Stimulated activated CD4-positive, alpha-beta T cell treated with anti-CD3 and anti-CD28 coated beads, TNF-alpha, amount 100 ng/mL, for 4 hours (primary cell): ENCODE measurements at places on chromosomes 16 and 17.

GRCh38 chr17:73747221-73748002 lies 103.2 kb upstream of the SDK2 start:
- DNase-seq: no peak

DNA sequence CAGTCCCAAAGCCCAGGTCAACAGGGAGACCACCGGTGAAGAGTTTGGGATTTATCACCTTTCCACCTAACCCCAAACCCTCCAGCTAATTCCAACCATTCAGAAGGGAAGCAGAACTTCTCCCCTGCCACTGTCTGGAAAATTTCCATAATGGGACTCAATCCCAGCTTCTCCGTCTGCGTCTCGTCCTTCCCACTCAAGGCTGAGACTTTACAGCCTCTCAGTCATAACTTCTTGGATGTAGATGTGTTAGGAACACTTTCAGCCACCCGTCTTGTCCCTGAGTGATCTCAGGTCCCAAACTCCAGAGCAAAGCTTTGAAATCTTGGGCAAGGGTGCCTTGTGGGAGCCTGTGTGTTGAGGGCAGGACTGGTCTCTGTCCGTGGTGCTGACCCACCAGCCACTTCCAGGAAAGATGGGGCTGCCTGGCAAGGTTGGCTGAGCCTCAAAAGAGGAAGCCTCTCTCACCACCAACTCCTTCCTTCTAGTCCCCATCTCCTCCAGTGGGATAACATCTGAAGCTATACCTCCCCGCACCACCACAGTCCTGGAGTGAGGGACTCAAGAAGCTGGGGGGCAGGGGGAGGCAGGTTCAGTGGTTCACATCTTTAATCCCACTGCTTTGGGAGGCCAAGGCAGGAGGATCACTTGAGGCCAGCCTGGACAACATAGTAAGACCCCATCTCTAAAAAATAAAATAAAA lies 9.3 kb downstream of the GAS2L2 start:
- no peak for DNase-seq

GRCh38 chr17:7909089-7909488 lies 7.0 kb downstream of the RNF227 start:
- DNase-seq: no peak

- no peak for DNase-seq
Observed at GRCh38 chr17:26774291-26775218, 519.4 kb upstream of the WSB1 start.

DNA sequence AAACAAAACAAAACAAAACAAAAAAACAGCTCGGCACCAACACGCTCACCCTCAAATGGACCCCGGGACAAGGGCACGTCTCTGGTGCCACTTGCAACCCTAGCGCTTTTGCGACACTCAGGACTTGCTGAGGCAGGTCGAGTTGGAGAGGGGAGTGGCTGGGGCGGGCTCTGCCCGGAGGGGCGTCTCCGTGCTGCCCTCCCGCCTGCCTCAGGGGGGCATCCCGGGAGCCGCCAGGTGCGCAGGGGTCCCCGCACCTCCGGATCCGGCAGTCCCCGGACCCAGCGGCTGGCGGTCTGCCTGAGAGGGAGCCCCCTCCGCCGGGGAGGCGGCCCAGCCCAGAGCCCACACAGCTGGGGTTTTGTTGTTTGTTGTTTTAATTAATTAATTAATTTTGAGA lies at the start of gene SLC52A1:
TSS of gene SLC52A1 (minus strand) at position 112 of the 400 bp plus-strand sequence. CDS start 820 bp downstream, outside the sequence.
- DNase-seq: no peak

- no peak for DNase-seq
Observed at GRCh38 chr17:4465786-4466185, 32.0 kb downstream of the SPNS3 start.

- DNase-seq: no peak
Observed at GRCh38 chr16:6964679-6965078, 368.0 kb upstream of the RBFOX1 start.

DNA sequence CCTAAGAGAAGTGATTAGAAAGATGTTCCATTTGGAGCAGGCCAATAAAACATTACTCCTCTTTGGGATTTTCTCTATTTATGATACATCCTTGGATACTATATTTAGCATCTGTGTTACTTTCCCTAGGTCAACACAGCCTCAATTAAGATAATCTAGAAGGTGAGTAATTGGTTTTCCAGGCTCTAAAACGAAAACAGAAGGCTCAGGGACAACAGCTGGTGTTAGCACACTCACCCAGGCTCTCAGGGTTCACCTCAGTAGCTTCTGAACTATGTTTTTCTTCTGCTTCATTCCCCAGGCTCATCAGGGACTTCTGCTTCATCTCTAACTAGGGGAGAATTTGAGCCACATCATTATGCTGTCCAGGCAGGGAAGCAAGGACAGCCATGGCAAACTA lies 76.6 kb downstream of the ZZEF1 start:
- no peak for DNase-seq

DNA sequence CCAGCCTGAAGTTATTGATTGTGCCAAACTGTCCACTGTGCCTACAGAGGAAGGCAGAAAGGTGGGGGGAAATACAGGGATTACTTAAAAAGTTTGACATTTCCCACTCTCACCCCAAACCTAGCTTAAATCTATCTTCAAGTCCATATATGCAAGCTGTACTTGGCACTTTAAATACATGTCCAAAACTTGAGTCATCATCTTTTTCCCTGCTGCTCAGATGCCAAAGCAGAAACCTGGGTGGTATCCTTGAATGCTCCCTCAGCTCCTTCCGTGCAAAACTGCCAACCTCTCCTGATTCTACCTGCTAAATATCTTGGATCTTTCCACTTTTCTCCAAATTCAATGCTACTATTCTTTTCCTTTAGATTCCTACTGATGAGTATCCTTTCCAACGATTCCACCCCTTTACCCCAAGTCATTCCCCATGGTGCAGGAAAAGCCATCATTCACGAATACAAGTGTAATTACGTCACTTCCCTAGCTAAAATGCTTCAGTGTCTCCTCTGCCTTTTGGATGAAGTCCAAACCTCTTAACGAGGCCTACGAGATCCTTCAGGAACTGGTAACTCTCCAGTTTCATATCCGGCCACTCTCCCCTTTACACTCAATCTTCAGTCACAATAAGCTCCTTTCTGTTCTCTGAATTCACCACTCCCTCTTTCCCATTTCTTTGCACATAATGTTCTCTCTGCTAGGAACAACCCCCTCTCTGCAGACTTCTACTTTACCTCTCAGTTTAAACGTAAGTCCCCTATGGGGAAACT lies 9.3 kb downstream of the BECN1 start:
- no peak for DNase-seq

- no peak for DNase-seq
Observed at GRCh38 chr16:78796221-78796866, 696.9 kb downstream of the WWOX start.

DNA sequence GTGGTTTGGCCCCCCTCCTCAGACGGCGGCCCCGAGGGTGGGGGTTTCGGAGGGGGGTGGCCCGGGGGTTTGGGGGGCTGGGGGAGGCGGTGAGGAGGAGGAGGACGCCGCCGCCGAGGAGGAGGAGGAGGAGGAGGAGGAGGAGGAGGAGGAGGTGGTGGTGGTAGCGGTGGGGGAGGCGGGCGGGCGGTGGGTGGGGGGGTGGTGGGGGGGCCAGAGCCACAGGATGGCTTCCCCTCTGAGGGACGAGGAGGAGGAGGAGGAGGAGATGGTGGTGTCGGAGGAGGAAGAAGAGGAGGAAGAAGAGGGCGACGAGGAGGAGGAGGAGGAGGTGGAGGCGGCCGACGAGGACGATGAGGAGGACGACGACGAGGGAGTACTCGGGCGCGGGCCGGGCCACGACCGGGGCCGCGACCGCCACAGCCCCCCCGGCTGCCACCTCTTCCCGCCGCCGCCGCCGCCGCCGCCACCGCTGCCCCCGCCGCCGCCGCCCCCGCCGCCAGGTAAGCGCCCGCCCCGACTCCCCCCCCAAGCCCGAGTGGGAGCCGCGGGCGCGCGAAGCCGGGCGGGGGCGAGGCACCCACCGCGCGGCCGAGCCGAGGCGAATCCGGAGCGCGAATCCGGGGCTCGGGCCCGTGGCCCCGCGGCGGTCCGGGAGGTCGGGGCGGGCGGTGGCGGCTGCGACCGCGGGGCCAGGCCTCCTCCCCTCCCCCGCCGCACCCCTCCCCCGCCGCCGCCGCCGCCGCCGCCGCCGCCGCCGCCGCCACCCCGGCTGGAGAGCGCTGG lies 3.8 kb upstream of the CHD3 start:
- DNase-seq: no peak

- no peak for DNase-seq
Observed at GRCh38 chr16:56388209-56388608, 37.1 kb downstream of the AMFR start.

DNA sequence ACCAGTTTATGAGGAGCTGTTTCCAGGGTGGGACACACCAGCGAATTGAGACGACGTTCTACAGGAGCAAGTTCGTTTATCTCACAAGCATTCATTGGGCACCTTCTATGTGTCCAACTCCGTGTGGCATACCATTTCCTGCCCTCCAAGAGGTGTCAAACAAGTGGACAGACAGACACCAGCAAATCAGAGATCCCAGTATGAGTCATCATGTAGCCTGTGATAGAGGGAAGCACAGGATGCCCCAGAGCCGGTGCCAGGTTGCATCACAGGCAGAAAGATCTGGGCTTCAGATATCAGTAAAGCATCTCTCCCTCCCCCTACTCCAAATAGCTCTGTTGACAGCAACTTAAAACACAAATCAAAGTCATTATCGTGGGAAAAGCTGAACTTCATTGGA lies 31.8 kb upstream of the MAF start:
- no peak for DNase-seq

DNA sequence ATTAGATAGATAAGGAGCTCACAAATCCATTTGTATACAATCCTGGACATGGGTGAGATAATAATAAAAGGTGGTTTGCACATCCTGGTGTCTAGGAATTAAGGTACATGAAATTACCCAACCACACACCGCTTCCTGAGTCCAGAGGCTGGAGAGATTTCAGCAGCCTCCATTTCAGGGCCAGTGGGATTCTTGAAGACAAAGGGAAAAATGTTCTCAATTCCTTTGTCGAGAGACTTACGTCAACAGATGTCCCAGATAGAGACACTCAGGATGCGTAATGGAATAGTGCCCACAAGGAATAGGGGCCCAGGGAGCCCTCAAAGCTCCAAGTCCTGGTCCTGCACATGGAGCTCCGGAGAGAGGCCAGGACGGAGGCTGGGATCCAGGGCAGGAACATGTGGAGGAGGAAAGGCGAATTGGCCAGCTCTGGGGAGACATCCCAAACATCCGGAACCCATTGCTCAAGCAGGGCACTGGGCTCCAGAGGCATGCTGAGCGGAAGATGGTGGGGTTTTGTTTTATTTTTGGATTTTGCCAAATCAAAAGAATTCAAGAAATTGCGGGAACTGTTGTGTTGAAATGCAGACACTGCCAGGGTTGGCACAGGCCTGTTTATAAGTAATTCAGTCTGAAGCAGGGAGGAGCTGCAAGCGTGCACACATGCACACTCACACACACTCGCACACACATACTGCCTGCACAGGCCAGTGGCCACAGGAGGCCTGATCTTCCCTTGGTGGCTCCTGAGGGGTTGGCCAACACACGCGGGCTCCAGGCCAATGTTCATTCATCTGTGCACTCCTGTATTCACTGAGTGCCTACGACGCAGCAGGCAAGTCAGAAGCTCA lies 97.2 kb downstream of the NOG start:
- DNase-seq: no peak

DNA sequence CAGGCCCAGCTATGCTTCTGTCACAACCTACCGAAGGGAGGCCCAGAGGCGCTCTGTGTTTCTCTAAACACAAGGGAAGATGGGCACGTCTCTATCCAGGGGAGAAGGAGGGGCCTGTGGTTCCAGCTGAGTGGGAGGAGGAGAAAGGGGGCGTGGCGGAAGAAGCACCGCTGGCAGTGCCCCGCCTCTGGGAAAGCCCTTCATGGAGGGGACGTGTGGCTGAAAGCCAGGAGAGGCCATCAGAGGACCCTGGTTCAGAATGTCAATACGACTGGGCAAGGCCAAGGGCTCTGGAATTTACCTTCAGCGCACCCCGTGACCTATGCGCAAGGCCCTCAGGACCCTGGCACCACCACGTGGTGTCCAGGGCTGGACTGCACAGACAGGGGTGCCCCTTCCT lies 12.3 kb upstream of the SLC38A8 start:
- no peak for DNase-seq

GRCh38 chr16:30983289-30983889 lies 1.6 kb upstream of the HSD3B7 start:
- no peak for DNase-seq

GRCh38 chr17:73644145-73645049 lies at the start of gene SDK2:
TSS of gene SDK2 (minus strand) at chr17:73644445. CDS start at chr17:73644088, 357 bp downstream.
- DNase-seq: no peak

GRCh38 chr17:34312080-34312479 lies 7.2 kb upstream of the CCL8 start:
- DNase-seq: no peak

GRCh38 chr16:76483307-76483909 lies 206.2 kb downstream of the CNTNAP4 start:
- no peak for DNase-seq

DNA sequence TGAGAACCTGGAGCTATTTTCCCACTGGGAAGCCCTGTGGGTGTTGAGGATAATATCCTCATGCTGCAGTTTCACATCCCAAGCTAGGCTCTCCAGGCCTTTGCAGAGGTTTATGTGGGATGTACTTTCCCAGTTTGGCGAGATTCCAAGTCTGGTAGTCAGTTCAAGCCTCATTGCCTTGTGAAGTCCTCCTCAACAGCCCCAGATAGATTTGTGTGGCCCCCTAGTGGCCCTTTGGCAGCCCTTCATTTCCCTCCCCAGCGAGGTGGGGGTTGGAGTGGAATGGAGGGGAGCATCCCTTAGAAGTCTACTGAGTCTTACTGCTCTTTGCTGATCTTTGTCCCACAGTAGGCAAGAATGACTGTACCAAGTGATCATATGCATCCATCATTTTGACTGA lies 137.9 kb downstream of the CDH11 start:
- DNase-seq: no peak

DNA sequence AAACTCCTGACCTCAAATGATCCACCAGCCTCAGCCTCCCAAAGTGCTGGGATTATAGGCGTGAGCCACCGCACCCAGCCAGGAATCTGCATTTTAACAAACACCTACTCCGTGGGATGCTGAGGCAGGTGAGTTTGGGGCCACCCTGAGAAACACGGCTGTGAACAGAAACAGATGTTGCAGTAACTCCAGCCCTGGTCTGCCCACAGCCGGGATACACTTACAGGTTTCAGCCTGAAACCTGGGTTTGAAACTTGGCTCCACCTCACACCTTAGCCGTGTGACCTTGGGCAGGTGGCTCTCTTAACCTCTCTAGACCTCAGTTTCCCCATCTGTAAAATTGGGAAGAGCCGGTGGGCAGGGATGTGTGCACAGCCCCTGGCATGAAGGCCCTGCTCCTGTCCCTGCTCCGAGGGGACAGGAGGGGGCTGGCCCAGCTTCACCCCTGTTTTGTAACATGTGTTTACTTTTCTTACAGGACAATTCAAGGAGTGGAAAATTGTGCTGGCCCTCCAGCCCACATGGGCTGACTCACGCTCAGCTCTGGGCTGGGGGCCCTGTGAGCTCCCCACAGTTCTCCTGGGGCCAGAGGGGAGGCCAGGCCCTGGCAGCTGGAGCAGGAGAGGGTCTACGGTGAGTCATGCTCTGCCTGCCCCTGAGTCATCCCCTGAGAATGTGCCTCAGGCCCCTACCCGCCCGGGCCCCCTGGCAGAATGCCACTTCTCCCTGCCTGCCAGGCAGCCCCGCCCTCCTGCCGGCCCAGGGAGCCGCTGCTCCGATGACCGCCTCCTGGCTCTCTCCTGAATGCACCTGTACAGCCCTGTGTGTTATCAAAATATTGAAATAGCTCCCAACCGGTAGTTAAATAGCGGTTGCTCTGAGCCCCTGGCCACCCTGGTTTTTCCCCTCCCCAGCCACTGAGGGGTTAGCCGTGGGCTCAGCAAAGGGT lies 7.7 kb upstream of the PPL start:
- no peak for DNase-seq

GRCh38 chr17:57948169-57948554 lies 7.0 kb downstream of the CUEDC1 start:
- no peak for DNase-seq
